IPS DF 19.7 (cell line): ENCODE measurements at places on chromosomes 12 and 14.

DNA sequence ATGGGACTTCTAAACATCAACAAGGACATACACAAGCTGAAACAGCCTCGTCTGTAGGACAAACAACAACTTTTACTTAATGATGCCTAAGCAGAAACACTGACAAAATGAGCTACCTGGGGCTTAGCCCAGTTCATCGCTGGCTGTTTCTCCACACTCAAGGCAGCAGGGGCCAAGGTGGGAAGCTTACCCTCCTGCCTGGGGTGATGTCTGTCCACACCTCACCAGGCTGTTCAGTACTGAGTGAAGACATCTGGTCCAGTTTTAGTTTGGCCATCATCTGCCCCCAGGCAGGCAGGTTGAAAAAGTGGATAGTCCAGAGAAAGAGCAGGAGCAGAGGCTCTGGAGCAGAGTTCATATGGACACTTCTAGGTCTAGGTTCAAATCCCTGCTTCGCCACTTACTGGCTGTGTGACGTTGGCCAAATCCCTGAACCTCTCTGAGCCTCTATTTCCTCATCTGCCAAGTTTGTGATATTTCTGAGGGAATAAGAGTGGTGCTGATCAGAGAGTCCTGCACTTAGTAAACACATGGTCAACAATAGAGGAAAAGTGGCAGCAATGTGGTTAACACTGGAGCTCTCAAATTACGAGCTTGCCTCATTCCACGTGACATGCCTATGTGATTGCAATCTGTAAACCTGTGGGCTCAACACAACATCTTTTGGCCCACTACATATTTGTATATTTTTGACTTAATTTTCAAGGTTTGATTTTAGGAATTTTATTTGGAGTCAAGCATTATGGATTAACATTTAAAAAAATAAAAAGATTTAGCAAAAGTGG lies 720.1 kb upstream of the TMEM132C start:
- no peak for DNase-seq

- no peak for DNase-seq
Observed at GRCh38 chr14:29759521-29760340, 167.9 kb downstream of the PRKD1 start.

GRCh38 chr14:101834800-101835547 lies 73.5 kb downstream of the PPP2R5C start:
- DNase-seq, result no peak

DNA sequence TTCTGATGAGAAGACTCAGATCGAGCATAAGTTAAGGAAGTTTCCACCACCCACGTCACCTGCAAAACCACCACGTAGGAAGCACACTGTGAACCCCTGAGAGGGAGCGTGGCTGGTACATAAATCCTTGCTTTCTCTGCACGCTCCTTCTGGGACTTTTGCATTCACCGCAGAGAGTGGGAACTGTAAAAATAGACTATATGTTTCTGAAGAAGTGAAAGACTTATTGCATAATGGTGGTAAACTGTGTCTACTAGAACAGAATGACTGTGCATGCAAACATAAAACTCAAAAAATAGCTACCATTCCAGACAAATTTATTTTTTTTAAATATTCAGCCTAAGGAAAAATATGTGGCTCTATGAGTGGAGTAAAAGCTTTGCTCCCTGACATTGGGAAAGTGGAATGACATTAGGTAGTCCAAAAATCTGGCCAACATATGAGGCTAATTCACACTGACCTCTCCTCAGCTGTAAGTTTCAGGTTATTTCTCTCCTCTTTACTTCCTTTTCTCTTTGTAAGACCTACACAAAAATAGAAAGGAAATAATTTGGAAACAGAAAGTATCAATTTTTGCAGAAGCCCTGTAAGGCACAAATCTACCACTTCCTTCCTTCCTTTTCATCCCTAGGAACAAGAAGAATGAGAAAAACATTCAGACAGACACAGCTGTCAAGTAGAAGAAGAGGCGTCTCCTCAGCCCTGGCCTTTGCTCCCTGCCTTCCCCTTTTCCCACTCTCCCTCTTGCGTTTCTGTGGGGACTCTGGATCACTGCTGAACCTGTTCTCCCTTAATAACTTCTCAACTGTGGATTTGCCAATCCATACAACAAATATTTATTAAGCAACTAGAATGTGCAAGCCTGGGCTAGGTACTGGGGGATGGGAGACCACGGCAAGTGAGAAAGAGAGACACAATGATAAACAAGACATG lies 264.3 kb upstream of the FOXN3 start:
- DNase-seq, result no peak

- DNase-seq, result no peak
Observed at GRCh38 chr12:25686351-25686750, 133.3 kb upstream of the LMNTD1 start.

DNA sequence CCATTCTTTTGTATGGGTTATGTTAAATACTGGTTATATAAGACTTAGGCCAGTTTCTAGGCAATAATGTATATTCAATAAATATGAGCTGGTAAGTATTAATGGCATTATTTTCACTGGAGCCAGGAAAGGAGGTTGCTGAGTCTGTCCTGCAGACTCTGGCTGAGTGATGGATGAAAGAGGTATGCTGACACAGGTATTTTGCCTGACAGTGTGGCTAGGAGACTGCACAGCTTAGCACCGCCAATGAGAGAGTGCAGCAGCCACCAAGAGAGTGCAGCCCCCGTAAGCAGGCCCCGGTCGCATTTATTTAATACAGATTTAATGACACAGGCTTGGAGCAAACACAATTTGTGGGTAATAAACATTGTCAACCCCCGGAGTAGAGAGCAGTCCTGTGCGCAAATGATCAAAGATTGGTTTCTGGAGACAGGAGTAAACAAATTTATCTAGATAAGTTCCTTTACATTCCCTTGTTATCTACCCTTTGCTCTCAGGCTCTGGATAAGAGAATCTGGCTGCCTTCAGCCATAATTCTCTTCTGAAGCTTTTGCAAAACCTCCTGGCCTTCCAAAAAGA lies 37.4 kb downstream of the TMTC3 start:
- DNase-seq, result no peak

DNA sequence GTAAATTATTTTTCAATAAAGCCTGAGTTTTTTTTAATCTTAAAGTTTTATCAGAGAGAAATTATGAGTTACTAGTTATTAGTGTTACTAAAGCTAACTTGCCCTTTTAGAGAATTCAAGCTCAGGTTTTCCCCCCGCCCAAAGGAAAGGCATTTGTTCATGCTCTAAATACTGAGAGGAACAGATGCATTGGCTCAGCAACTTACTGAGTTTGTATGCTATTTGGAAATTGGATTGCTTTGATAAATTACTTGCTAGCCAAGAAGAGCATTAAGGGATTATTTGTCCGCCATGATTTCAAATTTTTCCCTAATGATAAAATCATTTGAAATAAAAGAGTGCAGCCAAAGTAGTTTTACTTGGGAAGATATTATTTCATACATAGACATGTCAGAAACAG lies 149.4 kb downstream of the METTL25 start:
- DNase-seq, result no peak

GRCh38 chr12:124687917-124688316 lies 120.5 kb upstream of the NCOR2 start:
- DNase-seq, result no peak

GRCh38 chr12:58819345-58819744 lies 101.0 kb downstream of the LRIG3 start:
- DNase-seq, result no peak

GRCh38 chr12:70660620-70661219 lies 23.5 kb upstream of the PTPRB start:
- no peak for DNase-seq

- no peak for DNase-seq
Observed at GRCh38 chr12:31219521-31219920, 106.4 kb downstream of the SINHCAF start.

DNA sequence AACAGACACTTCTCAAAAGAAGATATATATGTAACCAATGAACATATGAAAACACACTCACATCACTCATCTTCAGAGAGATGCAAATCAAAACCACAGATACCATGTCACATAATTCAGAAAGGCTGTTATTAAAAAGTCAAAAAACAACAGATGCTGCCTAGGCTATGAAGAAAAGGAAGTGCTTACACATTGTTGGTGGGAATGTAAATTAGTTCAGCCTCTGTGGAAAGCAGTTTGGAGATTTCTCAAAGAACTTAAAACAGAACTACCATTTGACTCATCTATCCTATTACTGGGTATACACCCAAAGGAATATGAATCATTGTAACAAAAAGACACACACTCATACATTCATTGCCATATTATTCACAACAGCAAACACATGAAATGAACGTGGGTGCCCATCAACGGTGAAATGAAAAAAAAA lies 35.1 kb downstream of the EIF2S3B start:
- DNase-seq, result no peak

- DNase-seq, result no peak
Observed at GRCh38 chr12:115199831-115200230, 515.9 kb upstream of the TBX3 start.

GRCh38 chr12:108021949-108022522 lies 107.1 kb upstream of the WSCD2 start:
- DNase-seq, result no peak

- DNase-seq, result no peak
Observed at GRCh38 chr14:33790996-33791395, 159.9 kb downstream of the EGLN3 start.

DNA sequence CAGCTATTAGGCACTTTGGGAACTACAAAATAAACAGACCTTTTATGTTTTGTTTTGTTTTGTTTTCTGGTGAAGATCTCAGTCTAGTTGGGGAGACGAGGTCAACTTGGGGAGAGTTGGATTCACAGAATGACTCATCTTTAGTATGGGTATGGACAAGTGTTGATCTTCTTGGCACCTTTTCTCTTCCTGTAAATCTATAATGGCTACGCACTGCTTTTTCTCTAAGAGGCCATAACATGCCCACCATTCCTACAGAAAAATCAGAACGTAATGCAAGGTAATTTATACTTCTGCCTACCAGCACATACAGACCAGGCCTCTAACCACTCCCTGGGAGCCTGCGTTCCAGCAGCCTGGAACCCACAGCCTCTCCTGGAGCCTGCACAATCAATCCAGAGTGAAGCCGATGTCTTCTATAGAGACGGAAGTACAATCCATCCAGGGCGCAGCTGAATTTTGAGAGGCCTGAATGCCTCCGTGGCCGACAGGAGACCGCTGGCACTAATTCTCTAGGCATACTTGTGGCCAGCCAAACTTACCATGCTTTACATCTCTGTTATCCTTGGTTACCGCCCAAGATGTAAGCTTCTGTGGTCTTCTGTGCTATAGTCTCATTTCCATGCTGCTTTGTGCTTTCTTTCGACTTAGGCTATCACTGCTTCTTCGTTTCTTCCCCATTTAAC lies 717 bp downstream of the PPHLN1 start:
- DNase-seq, result no peak

GRCh38 chr12:30923057-30923456 lies 3.5 kb upstream of the TSPAN11 start:
- no peak for DNase-seq

DNA sequence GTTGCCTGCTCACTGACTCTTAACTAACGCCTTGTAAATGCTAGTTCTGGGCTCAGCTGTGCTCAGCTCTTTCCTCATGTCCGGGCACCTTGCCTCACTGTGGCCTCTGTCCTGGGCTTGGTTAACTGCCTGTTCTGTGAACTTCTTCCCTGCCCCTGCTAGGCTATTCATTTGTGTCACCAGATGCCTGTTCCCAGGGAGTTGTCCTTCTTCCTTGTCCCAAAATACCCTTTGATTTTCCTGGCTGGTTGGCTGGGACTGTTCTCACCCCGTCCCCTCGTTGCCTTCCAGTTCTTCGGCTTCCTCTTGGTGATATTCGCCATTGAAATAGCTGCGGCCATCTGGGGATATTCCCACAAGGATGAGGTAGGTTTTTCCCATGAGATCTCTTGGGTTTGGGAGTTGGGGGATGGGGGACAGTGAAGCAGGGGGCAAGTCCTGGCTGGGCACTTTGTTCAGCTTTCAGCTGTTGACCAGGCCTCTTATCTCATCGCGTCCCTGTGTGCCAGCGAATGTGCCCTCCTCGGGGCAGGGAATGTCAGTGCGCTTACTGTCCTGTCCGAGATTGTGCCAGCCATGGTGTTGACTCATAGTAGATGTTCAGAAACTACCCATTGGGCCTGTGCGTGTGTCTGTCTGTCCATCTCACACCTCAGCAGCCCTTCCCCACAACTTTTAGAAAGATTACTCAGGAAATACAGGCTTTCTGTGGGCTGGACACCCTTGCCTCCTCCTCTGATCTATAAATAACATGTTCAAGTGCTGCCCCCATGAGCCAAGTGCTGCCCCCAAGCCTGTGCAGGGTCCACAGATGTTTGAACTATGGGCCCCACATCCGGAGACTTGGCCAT lies 33.1 kb downstream of the CD9 start:
- no peak for DNase-seq

DNA sequence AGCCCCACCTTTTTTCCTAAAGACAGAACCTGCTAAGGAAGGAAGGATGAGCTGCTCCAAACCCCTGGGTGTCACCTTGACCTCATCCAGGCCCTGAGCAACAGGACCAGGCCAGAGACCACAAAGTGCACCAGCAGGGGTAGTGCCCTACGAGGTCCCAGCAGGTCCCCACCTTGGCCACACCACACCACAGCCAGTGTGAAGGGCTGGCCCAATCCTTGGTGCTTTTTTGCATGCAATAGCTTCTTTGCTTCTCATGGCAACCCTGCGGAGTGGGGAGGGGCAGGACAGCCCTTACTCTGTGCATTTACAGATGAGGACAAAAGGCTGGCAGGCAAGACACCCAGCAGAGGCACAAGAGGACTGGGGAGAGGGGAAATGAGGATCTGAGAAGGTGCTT lies 352.6 kb downstream of the BCL11B start:
- DNase-seq, result no peak

DNA sequence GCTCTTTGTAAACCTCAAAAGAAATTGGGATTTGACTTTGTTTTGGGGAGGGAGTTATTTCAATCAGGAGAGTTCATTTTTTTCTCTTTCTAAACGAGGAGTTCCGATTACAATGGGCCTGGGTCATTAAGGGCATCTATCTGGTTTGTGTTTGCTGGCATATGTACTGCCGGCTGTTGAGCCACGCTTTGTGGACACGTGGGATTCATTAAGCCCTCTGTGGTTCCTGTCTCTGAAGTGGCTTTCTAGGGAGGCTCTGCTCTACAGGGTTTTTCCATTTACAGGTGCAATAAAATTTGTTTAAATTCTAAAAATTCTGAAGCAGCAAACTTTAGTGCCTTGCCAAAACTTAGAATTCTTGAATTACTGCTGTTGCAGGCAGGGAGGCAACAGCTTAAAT lies 57.9 kb downstream of the GNS start:
- no peak for DNase-seq

- no peak for DNase-seq
Observed at GRCh38 chr12:40734276-40734675, 42.0 kb downstream of the CNTN1 start.

DNA sequence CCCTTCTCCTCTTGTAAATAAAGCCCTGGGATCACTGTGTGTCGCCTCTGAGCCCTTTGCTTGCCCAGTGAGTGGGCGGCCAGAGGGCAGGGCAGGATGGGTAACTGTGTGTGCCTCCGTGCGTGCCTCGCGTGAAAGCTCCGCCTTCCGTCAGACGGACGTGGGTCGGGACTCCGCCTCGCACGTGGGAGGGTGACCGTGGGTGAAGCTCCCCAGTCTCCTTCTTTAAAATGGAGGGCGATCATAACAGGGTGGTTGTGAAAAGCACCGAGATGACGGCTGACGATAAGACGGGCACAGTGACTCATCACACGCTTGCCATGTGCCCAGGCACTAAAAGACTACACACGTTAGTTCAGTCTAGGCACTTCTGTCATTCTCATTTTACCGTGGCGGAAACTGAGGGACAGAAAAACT lies 9.2 kb downstream of the PHB2 start:
- DNase-seq, result no peak
